ENCODE measurements at places on chromosomes 13 and 19.
A peak's percentile ranks its signal among the peaks of the same experiment; 100 is the strongest.

- DNase-seq = no peak
These were observed 10.6 kb downstream of the CAPN12 start for GRCh38 chr19:38733493-38734175.

DNA sequence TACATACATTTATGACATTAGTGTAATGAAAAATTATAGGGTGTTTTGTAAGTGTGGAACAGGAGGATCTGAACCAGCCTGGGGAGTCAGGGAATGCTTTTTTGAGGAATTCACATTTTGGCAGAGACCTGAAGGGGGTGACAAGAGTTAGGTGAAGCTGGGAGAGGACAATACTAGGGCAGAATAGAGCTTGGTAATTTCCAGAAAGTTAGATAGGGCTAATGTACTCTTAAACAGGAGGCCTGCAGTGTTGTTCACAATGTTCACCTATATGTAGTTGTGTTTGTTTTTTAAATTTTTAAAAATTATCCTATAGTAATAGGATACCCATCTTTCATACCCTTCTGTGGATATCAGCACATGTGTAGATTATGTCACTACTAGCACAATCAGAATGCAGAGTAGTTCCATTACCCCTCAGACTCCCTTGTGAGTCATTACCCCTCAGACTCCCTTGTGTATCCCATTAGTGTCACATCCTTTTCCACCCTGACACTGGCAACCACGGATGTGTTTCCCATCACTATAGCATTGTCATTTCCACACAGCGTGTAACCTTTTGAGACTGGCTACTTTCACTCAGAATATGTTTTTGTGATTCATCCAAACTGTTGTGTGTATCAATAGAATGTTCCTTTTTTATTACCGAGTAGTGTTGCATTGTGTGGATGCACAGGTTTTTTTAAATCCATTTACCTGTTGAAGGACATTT is 43.1 kb downstream of the PCCA start:
- DNase-seq = no peak

DNA sequence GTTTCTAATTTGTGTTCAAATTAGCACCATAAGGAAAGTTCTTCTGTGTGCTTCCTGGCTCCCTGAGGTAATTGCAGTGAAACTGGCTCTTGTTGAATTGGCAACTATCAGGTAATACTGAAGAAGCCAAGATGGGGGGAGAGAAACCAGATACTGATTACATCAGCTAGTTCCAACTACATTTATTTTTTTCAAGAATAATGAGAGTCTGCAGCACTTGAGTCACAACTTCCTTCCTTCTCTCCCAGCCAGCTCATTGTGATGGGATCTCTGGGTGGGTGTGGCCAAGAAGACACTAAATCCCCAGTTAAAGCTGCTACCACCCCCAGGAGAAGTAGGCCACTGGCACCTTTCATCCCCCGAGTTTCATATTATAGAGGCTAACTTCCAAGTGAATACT is 100.7 kb upstream of the RXFP2 start:
- DNase-seq = no peak

DNA sequence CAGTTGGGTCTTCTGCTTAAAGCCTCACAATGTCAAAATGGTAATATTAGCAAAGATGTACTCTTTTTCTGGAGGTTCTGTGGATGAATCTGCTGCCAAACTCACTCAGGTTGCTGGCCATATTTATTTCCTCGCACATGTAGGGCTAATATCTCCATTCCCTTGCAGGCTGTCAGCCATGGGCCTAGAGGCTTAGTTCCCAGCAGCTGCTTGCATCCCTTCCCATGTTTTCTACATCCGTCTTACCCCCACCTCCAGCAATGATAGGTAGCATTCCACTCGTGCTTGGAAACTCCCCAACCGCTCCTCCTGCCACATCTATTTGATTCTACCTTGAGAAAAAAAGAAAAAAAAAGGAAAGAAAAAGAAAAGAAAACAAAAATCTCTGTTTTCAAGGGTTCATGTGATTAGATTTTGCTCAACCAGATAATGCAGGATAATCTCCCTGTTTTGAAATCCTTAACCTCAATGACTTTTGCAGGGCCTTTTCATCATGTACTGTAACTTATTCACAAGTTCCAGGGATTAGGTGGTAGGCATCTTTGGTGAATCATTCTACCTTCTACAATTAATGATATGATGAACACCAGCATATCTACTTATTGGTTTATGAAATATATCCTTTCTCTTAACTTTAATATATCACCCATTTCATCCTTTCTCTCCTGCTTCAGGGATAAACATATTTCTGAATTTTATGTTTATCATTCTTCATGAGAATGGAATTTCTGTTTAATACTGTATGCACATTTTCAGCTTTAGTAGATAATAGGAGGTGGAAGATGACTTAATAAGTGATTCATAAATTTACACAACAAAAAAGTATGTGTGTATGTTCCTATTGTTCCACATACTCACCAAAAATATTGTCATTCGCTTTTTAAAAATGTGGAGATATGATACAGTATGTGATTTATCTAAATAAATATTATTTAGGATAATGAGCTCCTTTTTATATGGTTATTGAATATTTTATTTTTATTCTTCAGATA is 931.9 kb downstream of the SLITRK5 start:
- no peak for DNase-seq

- DNase-seq = peak; percentile 69
These were observed 2.2 kb downstream of the NAXD start for GRCh38 chr13:110617321-110618072.

DNA sequence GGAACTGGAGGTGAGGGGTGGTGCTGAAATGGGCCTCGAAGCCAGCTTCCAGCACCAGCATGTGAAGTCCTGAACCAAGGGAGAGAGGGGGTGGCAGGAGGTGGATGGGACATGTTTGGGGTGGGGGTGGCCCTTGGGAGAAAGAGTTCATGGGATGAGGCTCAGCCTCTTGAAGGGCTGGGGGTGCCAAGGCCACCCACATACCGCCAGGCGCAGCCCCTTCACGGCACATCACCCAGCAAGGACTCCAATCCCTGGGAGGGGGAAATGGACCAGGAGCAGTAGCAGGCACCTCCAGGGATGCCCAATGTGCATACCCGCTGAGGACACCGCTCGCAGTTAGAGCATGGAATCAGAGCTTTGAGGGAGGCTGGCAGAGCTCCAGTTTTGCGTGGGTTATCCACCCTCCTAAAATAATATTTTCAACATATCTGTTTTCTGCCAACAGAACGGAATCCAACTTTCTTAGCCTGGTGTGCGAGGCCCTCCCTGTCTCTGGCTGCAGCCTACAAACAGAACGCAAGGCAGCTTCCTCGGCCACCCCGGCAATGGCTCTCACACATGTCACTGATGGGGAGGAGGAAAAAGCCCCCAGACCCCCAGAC is 140.5 kb upstream of the VSTM2B start:
- no peak for DNase-seq

GRCh38 chr19:19033426-19034203 is at the start of the genes ARMC6 and SUGP2:
TSS of gene ARMC6 (plus strand) at chr19:19033603. CDS start at chr19:19034210, 607 bp downstream.
TSS of gene SUGP2 (minus strand) at chr19:19033517. CDS start at chr19:19031071, 2,446 bp downstream.
- peak; percentile 88 for DNase-seq

All from left colon (tissue), 2 donors.